ENCODE measurements at places on chromosomes 5 and 9.

- DNase-seq: peak; percentile 63
Measured at GRCh38 chr5:40333459-40334241, 346.1 kb upstream of the PTGER4 start.

DNA sequence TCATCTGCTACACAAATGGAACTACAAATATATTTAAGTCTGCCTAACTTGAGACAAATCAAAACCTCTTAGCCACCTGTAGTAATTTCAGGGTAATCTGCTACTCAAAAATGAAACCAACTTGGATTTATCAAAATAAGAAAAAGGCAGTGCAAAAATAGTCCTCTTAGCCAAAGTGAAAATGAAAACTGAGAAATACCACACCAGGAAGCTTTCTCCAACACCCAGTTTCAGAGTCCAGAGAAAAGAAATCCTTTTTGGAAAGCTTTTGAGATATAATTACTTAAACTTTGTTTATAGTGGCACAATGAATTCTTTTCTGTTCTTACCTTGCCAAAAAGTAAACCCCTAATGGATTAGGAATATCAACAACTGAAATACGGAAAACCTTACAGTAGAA lies 990.4 kb downstream of the EFNA5 start:
- no peak for DNase-seq

GRCh38 chr5:142233083-142234032 lies 91.5 kb downstream of the SPRY4 start:
- no peak for DNase-seq

DNA sequence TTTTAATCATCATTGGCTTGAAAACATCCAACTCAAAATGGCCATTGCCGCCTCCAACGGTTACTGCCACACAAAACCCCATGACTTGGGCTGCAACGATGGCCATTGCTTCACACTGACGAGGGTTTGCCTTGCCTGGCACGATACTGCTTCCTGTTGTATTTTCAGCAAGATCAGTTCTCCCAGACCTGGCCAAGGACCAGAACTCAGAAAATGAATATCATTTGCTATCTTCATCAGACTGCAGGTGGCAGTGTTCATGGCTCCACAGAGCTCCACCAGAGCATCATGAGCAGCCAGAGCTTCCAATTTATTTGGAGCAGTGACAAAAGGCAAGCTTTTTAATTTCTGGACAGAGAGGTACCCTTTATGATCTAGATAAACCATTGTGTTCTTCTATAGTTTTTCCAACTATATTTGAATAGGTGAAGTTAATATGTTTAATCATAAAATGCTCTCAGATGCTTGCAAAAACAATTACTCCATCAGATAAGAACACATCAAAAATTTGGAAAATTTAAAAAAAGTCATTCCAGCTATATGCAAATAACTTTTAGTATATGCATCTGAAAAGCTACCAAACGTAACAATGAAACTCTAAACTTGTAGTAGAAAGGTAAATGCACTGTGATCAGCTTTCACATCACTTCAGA lies 10.4 kb downstream of the AMACR start:
- DNase-seq: peak; percentile 45

- DNase-seq: no peak
Measured at GRCh38 chr5:29972597-29972996, 1220.9 kb upstream of the CDH6 start.

DNA sequence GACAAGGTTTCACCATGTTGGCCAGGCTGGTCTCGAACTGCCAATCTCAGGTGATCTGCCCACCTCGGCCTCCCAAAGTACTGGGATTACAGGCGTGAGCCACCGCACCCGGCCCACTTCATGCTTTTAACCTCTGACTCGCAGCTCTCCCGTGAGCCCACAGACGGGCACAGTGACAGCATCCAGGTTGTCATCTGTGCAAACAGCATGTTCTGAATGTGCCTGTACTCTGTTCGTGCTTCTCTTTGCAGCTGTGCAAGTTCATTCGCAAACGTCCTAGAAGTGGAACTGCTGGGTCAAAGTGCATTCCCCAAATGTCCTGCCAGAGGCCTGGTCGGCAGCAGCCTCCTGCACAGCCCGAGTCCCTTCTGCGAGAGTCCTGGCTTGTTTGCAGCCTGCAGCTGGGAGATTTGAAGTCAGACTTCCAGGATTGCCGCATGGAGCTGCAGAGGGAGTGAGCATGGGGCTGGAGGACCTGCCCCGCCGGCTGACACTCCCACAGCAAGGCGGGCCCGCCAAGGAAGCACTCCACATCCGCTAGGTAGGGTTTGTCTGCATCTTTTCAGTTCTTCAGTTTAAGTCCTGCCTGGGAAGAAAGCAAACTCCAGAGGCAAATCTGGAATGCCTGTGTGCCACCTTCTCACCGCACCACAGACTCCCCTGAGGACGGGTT lies 3.4 kb downstream of the BRD3OS start:
- no peak for DNase-seq

DNA sequence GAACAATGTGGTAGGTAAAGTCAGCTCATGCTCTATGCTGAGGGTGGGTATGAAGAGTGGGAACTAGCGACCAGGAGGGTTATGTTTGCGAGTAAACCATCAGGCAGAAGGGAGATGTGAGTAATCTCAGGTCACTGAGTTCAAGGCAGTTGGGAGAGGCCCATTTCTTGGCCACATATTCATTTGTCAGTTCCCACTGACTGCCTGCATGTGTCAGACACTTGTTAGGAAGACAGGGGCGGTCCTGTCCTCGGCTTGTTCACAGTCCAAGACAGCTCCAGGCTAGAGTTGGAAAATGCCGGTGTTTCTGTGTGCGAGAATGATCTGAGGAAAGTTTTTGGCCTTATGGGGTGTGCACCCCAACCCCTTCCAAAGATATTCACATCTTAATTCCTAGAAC lies 48.6 kb upstream of the GDNF start:
- no peak for DNase-seq

- DNase-seq: peak; percentile 37
Measured at GRCh38 chr9:6566409-6567139, 79.0 kb downstream of the GLDC start.

- no peak for DNase-seq
Measured at GRCh38 chr9:15239816-15240215, 67.2 kb downstream of the TTC39B start.

DNA sequence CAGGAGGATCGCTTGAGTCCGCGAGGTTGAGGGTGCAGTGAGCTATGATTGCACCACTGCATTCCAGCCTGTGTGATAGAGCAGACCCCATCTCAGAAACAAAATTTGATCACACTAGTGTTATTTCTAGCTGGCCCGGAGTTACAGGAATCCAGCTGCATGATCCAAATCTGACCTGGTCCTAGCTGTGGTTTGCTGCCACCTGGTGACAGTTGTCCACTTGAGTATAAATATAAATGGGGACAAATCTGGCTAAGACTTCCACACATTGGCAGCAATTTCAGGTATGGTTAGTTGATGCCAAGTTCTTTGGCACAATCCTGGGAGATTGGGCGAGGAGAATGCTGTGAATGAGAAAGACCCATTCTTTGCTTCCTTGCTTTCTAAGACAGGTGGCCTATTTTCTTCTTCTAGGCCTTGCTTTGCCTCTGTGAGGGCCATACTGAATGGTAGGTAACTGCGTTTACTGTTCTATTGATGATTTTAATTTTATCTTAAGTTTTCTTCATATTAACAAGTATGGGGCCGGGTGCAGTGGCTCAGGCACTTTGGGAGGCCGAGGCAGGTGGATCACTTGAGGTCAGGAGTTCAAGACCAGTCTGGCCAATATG lies 35.4 kb downstream of the UBE2R2 start:
- DNase-seq: peak; percentile 65

DNA sequence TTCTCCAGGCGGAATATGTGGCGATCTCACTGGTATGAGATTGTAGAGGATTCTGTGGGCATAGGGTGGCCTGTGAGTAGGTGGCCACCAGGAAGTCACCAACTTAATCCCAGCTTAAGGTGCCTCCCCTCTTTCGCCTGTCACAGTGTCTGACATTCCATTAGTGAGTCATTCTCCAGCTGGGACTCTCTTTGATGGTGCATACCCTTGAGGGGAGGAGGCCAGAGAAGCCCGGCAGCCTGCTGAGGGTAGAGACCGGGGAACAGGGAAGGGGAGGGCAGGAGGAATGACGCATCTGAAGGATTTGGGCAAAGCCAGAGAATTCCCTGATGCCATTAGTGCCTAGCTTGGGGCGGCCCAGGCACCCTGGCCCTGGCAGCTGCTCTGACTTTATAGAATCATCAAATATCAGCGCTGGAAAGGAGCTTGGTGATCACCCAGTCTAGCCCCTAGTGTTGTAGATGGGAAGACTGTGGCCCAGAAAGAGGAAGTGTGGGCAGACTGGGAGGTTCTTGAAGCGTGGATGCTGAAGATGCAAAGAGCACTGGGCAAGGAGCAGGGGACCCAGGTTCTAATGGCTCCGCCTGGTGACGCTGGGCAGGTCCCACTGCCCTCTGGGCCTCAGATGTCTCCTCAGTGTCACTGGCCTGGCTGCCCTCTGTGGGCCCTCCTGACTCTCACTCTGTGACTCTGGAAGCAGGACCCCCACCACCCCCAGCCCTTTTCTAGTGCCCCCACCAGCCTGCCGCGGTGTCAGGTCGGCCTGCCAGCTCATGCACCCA lies 41.4 kb downstream of the DAB2IP start:
- no peak for DNase-seq

DNA sequence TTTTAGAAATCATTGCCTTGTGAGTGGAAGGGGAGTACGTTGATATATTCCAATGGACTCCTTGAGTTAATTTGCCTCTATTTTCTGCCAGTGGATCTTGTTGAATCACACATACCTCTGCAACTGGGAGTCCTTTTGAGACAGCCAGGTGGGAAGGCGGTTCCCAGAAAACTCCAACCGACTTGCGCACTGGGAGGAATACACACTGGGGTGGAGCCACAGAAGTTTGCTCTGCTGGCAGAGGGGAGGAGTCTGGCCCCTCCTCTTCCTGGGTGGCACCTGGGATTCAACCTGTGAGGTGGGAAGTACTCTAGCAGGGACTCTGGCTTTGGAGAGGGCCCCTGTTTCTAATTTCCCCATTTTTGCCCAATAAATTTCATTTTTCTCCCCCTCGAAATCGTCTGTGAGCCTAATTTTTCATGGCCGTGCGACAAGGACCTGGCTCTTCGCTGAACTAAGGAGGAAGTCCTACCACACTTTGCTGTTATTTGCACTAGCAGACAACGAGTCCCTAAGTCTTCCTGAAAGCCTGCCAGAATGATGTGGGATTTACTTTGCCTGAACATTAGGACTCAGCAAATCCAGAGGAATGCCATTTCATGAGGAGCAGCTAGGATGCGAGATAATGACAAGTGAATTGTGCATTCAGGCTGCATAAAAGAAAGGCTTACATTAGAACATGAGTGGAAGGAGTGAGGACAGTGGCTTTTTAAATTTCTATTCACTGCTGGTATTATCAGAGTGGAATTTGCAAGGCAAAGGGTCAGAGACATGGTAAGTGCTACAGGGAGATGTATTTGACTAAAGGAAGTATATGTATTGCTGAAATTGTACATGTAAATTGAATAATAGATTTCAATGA lies 67.2 kb downstream of the PRLR start:
- no peak for DNase-seq

GRCh38 chr5:50964746-50965653 lies 298.6 kb downstream of the PARP8 start:
- no peak for DNase-seq

- no peak for DNase-seq
Measured at GRCh38 chr5:60334281-60334713, 365.7 kb downstream of the DEPDC1B start.

GRCh38 chr9:84804951-84805694 lies 135.6 kb downstream of the NTRK2 start:
- no peak for DNase-seq

DNA sequence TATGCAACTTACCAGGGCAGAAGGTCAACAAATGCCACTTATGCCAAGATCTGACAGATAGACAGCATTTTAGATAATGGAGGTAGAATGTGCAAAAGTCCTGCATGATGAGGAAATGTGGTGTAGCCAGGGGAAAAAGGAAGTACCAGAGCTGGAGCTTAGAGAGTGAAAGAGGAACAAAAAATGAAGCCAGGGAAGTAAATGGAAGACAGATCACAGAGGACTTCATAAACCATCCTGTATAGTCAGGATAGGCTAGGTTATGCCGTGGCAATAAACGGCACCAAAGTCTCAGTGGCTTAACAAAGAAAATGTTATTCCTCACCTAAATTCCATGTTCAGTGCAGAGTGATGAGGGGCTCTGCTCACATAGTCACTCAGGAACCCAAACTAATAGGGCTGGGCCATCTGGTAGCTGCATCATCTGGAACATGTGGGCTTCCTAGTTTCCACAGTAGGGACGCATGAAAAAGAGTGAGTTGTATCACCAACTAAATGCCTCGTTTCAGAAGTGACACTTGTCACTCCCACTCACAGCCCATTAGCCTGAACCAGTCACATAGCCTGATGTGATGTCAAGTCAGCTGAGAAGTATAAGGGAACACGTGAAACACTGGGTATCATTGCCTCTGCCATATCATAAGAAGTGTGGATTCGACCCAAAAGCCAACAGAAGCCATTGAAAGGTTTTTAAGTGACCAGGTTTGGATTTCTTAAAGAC lies 70.3 kb downstream of the SH3RF2 start:
- no peak for DNase-seq

DNA sequence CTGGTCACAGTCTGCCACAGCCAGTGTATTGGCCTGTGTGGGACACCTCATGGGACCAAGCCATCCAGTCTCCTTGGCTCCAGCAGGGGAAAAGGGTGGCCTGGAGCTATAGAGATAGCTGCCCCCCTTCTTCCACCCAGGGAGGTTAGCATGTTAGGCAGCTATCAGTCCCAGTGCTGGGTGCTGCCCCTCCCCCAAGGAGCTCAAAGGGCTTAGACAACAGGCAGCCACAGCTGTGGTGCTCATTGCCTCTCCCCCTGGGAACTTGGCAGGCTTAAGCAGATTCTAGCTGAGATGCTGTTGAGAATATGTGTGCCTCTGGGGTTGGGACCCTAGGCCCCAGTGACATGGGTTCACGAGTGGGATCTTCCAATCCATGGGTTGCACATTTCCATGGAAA lies 226.0 kb upstream of the PTGER4 start:
- no peak for DNase-seq

DNA sequence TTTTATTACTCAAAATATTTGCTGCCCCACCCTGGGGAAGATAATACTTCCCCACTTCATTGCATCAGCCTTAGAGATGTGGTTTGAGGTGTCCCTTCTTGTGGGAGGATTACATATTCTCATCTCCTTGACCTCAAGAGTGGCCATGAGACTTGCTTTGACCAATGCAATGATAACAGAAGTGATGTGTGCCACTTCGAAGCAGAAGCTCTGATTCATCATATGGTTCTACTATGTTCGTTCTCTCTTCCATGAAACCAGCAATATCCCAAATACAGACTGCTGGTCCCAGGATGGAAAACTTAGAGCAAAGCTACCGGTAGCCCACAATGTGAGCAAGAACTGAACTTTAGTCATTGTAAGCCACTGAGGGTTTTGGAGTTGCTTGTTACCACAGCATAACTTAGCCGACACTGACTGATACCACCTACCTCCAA lies 92.0 kb downstream of the THBS4 start:
- DNase-seq: no peak

DNA sequence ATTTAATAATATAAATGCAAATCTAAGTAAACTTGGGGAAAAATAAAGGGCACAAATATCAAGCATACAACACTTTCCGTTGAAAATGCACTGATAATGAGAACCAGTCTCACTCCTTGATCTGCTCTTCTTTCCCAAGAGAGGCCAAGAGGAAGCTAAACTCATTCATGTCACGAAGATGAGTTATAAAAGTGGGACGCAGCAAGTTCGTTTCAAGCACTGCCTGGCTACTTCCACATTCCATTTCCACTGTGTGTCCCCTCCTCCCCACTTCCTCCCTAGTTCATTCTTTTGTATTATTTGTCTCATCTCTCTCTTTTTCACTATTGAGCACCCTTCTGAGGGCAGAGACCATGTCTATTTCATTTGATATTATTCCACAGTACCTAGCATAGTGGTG lies 158.1 kb downstream of the SLC24A2 start:
- DNase-seq: no peak

- no peak for DNase-seq
Measured at GRCh38 chr9:110330484-110331105, 7.1 kb downstream of the TXNDC8 start.

Data from CD4-positive, alpha-beta T cell treated with Interleukin-2 at 100 ng/mL for 4 hours (primary cell).